ENCODE measurements at places on chromosomes 13 and 19. TPM values are rescaled to one million over a fixed set of nuclear protein-coding genes. Genes with fewer than 3 reads are reported as not detected.

- no peak for DNase-seq
These were observed 190.9 kb upstream of the KLF12 start for GRCh38 chr13:74325106-74325505.

DNA sequence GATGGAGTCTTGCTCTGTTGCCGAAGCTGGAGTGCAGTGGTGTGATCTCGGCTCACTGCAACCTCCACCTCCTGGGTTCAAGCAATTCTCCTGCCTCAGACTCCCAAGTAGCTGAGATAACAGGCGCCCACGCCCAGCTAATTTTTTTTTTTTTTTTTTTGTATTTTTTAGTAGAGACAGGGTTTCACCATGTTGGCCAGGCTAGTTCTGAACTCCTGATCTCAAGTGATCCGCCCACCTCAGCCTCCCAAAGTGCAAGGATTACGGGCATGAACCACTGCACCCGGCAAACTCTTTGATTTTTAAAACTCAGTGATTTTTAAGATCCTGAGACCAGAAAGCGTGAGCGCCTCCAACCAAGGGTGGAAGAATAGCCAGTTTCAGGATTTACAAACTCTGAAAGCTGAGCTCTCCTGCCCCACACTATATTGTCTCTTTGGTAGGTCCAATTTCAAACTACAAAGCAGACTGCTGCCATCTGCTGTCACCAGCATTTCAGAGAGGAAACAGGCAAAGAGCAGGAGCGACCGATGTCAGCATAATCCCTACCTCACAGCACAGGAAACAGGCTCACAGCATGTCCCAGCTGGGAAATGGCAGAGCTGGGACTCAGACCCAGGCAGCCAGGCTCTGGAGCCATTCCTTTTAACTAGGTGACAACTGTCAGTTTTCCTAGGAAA is 9.2 kb downstream of the NOSIP start:
- DNase-seq = no peak

GRCh38 chr13:92044351-92044750 is 645.9 kb downstream of the GPC5 start:
- DNase-seq = no peak

DNA sequence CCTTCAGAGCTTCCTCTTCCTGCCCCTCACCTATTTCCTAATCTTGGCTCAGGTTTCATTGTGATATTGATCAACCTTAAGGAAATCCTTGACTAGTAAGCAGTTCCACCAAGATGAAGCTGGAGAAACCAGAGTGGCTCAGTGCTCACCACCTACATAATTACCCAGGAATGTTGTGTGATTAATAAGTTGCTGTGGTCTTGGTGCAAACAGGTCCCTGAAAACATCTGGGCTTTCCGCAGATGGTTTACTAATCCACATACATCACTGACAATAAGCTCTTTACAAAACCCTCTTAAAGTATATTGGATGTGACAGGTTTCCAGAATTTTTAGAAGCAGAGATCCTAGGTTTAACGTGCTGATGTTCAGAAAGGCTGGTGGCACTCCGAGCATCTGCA is 8.6 kb upstream of the SERP2 start:
- peak; percentile 50 for DNase-seq

MYH14 gene
- 87.8 TPM for total RNA-seq

GRCh38 chr13:87078947-87079795 is 592.0 kb upstream of the SLITRK5 start:
- DNase-seq = no peak

DNA sequence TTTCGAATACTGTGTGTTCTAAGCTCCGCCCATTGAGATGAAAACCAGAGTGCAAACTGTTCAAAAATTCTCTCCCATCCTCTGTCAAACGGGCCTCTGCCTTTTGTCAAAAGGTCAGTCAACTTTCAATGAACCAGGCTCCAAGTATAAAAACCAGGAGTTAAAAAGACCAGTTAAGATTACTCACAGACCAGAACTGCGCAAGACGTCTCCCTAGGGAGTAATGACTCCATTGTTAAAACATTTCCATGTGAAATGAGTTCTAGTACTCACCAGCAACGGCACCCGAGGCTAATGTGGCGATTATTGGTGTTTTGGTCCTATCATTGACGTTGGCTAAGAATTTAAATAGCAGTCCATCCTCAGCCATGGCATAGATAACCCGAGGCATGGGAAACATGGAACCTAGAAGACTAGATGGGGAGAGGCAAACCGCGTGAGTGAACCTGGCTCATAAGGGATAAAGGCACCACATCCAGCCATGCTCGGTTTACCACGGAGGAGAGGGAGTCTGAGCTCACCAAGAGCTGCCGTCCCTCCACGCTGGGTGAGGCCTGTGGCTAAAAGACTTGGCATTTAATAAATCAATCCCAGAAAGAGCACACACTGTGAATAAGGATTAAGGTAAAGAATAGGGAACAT is 73.3 kb downstream of the SLC7A1 start:
- DNase-seq = no peak

RPL13A gene
- total RNA-seq = 2,967 TPM

HIF3A gene
- total RNA-seq = 0.42 TPM

PTH2 gene
- not detected for total RNA-seq

DNA sequence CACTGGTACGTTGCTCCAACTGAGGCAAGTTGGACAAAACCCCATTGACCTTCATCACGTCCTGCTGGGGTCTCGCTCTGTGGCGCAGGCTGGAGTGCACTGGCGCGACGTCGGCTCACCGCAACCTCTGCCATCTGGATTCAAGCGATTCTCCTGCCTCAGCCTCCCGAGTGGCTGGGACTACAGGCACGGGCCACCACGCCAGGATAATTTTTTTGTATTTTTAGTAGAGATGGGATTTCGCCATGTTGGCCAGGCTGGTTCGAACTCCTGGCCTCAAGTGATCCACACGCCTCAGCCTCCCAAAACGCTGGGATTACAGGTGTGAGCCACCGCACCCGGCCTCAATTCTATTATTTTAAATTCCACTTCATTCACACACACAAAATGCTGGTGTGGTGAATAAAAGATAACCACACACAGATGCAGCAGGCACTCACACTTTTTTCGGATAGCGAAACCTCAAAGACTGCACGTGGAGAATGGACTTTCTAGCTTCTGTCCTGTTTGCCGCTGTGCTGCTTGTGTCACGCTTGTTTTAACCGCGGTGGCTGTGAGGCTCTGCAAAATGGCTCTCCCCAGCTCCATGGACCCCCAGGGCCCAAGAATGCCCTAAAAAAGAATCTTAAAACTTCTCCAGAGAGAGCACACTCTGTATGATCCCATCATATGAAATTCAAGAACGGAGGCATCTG is 58.4 kb downstream of the COL4A1 start:
- DNase-seq = no peak

KLK6 gene
- 33.5 TPM for total RNA-seq

- no peak for DNase-seq
These were observed 140.6 kb downstream of the KDM4B start for GRCh38 chr19:5109560-5109959.

METTL21C gene
- not detected for total RNA-seq

DNA sequence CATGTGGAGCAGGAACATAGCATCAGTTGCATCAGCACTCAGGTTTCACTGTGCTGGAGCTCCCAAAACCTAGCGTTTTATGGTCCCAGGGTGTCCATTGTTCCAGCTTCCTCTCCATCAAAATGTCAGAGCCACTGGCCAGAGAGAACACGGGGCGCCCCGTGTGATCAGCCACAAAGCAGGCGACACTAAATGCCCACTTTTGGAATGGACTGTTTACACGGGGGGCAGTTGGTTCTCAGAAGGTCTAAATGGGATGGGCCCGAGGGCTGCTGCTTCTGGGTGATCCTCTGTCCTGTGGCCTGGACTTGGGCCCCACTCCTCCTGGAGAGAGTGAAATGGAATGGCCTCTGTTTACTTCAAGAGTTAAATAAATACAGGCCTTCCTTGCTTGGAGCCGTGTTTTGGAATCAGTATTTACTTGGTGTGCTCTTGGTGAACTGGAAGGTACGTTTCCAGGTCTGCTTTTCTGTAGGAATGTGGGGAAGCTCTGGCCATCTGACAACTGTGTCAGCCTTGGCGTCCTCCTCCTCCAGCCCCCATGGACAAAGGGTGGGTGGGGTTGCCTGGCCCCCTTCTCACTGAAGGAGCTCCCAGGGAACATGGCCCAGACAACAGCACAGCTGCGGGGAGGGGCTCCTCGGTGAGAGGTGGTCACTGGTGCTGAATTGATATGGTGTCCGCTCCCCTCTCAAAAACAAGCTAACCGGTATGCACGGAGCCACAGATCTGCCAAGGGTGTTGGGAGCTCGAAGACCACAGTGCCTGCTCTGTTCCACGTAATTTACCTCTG is 16.1 kb upstream of the MCF2L start:
- no peak for DNase-seq

DNA sequence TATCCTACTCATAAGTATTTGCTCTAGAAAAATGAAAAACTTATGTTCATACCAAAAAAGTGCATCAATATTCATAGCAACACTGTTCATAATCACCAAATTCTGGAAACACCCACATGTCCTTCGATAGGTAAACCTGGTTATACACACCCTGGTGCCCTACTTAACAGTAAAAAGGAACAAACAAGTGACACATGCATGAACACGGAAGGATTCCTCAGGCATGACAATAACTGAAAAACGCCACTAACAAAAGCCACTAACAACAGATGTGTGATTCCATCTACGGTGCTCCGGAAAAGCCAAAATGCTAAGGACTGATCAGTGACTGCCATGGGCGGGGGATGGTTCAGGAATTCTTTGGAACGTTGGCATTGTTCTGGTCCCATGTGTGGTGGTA is 65.5 kb downstream of the STK24 start:
- DNase-seq = no peak

GRCh38 chr13:110811008-110811720 is 97.7 kb downstream of the ING1 start:
- DNase-seq = no peak

- DNase-seq = no peak
These were observed 5.4 kb upstream of the LRFN1 start for GRCh38 chr19:39325778-39326665.

- no peak for DNase-seq
These were observed 460.6 kb downstream of the FGF14 start for GRCh38 chr13:101941095-101941783.

- no peak for DNase-seq
These were observed 139.3 kb downstream of the PCDH9 start for GRCh38 chr13:67090856-67091255.

DNA sequence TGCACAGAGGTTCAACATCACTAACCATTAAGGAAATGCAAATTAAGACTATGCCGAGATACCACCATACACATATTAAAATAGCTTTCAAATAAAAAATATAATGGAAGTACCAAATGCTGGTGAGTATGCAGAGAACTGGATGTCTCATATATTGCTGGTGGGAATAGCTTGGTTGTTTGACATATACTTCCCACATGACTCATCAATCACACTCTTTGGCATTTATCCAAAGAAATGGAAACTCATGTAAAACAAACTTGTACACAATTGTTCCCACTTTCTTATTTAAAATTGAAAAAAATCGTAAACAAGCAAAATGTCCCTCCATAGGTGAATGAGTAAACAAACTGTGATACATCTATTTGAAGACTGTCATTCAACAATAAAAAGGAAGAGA is 982.6 kb upstream of the ATXN8OS start:
- no peak for DNase-seq

DNA sequence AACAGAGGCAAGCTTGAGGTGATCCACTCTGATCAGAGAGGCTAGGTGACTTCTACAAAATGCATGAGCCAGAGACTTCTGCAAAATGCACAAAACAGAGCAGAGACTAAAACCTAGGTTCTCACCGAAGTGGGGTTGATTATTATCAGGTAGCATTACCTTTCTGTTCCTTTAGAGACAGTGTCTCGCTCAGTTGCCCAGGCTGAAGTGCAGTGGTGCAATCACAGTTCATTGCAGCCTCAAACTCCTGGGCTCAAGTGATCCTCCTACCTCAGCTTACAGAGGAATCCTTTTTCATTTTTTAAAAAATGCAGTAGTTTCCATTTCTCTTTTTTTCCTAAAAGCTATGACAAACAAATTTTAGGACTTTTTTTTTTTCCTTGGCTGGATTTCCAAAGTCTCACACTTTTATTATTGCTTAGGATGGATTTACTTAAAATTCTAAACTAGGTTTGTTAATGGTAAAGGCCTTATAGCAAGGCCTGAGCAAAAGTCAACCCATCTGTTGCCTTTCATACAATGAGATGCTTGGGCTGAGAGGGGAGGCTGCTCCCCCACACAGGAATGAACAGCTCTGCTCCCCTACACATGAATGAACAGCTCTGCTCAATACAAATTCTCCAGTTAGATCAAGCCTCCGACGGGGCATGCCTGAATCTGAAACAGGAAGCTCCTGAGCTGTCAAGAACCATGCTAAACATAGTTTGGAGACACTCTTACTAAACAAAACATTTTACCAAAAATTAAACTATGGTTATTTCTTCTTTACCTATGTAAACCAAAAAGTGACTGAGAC is 18.8 kb upstream of the TNFRSF19 start:
- no peak for DNase-seq

PALM3 gene
- not detected for total RNA-seq

- DNase-seq = no peak
These were observed 216.2 kb downstream of the IRS2 start for GRCh38 chr13:109569958-109570711.

OR7D2 gene
- 0.41 TPM for total RNA-seq

PSG5 gene
- 0.34 TPM for total RNA-seq

DNA sequence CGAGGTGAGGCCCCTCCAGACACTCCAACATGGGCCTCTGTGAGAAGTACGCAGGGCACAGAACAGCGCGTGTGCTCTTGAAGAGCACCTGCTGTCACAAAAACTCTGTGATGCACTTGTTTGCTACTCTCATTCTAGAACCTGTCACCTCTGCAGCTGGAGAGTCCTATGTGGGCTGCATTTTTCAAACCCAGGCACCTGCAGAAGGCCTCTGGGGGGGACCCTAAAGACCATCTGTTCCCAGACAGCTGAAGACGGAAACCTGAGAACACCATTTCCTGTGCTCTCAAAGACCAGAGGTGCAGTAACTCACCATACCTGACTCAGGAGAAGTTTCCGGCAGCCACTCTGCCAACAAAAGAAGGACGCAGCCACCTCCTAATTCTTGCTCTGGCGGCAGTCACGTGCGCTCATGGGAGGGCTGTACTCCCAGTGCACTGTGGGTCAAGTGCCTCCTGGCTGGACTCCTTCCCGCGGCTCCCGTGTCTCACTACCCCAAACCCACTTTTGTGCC is 28.1 kb downstream of the RANBP3 start:
- DNase-seq = no peak

DNA sequence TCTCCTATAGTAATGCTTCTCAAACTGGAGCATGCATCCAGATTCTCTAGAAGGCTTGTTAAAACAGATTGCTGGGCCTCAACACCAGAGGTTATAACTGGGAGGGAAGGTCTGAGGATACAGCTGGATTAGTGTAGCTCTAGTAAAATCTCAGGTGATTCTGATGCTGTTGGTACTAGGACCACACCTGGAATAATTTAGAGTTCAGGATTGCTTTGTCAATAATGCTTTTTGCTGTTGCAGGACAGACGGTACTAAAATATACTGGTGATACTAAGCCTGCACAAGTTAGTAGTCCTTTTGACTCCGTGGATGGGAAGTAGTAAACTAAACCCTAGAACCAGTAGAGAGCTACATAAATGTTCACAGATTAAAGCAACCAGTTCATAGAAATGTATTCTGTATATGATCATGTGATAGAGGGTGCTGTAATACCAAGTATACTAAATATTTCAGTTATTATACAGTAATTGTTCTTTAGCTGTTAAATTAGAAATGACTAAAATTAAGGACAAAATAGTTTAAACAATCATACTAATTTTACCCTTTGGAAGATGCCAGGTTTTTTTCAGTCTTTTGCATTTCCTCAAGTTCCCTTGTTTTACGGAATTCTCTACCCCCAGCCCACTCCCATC is 258.2 kb upstream of the STARD13 start:
- DNase-seq = no peak

Data from kidney epithelial cell (primary cell).